ENCODE measurements at places on chromosomes 12 and 14.

- no peak for DNase-seq
Observed at GRCh38 chr14:101010835-101011234, 107.3 kb upstream of the RTL1 start.

GRCh38 chr14:53786045-53786444 lies 170.6 kb downstream of the BMP4 start:
- no peak for DNase-seq

GRCh38 chr12:50839042-50839441 lies 3.7 kb upstream of the TMPRSS12 start:
- DNase-seq = no peak

GRCh38 chr14:23751616-23752015 lies 115.5 kb downstream of the DHRS2 start:
- no peak for DNase-seq

- DNase-seq = no peak
Observed at GRCh38 chr14:80924365-80925103, 17.0 kb downstream of the CEP128 start.

DNA sequence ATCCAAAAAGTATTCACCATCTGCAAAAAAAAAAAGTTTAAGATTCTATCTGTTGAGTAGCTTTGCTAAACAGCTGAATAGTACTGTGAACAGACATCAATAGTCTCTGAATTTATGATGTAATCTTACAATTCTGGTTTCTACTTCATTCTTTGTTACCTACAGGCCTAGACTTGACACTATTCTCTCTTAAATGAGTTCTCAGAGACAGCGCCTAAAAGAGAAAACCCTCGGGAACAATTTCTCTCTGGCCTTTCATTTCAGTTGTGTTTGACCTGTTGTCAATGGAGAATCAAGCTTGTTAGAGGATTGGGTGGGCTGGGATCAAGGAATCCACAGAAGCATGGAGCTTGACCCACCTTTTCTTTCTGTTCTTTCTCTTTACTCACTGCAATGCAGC lies 5.9 kb upstream of the TWF1 start:
- no peak for DNase-seq

DNA sequence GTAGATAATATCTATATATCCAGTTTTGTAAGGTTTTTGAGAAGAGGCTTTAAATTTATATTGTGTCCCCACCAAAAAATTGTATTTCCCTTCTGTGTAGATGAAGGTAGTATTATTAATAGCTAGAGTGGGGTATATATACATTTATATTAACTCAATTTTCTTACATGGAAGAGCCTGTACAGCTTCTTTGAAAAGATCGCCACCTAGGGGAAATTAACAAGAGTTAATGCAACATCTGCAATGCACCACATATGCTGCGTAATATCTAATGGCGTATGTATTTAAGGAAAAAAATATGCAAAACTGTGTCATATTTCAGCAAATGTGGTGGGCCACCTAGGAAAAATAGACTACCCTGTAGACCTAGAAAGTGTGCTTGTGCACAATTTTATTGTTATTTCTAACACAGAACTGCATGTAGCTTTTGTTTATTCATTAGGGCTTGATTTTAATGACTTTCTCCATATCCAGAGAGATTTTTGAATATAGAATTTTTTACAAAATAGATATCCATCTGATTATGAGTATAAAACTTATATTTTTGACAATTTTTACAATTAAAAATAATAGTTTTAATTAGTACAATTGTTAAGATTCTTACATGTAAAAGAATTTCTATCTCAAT lies 14.0 kb downstream of the CCER1 start:
- DNase-seq = no peak

DNA sequence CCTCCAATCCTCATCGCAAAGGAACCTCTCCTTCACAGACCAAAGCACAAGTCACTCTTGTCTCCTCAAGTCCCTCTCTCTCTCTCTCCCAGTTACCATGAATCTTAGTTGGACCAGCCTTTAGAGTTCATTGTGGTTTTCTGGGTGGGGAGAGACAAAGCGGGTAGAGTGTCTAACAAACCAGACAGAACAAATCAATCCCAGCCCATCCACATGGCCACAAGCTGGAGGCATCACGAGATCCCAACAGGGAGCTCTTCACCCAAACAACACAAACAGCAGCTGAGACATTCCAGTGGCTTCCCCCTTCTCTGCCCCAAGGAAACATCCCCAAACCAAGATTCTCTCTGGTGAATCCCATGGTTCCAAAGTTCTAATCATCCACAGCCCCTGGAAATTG lies 22.4 kb downstream of the ACTN1 start:
- DNase-seq = no peak

- DNase-seq = peak; percentile 58
Observed at GRCh38 chr12:124919521-124920352, 5.3 kb upstream of the UBC start.

DNA sequence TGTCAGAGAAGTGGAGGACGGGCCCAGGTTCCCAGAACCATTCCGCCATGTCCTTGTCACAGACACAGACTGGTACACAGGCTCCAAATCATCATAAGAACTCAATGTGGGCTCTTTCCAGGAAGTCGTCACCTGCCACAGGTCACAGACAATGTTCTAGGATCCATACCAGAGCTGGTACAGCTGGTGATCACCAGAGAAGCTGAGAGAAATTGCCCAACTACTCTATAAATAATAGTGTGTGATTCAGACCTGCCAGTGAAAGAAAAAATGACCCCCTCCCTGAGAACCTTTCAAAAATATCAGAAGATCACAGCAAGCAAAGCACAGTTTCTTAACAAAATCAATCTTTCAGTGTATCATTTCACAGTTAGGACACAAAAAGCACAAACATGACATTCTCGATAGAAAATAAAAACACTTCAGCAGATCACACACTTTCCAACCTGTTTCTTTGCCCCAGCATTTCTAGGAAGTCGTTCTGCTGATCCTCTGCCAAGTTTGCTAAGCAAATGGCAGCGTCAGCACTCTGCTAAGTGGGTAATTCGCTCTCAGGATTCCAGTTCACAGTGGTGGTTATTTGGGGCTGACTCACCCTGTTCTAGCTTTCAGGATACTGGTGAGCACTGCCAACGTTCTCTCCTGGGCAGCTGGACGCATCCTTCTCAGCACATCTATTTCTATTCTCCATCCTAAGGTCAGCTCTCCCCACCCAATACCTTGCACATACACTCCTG lies 223.3 kb upstream of the SFSWAP start:
- no peak for DNase-seq

- peak; percentile 32 for DNase-seq
Observed at GRCh38 chr12:107131832-107132616, 38.7 kb upstream of the CRY1 start.

DNA sequence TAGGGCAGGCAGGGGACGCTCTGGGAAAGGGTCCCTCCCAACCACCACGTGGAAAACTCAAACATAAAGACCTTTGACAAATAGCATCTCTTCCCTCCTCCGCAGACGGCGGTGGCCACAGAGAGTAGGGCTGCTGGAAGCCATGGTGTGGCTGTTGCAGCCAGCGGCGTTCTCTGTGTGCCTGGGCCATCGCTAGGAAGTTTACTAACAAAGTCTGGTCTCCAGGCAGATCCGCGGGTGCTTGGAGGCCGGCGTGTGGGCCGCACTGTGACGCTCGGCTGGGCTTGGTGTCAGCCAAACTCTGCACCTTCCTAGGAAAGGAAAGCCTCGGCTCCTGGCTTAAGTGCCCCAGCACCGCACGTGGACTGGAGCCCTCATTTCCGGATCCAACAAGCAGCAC lies 65.6 kb downstream of the CCDC88C start:
- no peak for DNase-seq

All from central memory CD4-positive, alpha-beta T cell (primary cell).